Adrenal gland (tissue), 19 donors: ENCODE measurements at places on chromosomes 12 and 14. TPM values are rescaled to one million over a fixed set of nuclear protein-coding genes. Genes with fewer than 3 reads are reported as not detected.

NAA30 gene
- polyA plus RNA-seq: 16.0 TPM

KRT86 gene
- polyA plus RNA-seq: 0.61 TPM

RDH12 gene
- 1.0 TPM for polyA plus RNA-seq

LRRC10 gene
- polyA plus RNA-seq: not detected

KRT85 gene
- not detected for polyA plus RNA-seq

SERPINA12 gene
- polyA plus RNA-seq: not detected

PLBD1 gene
- polyA plus RNA-seq: 3.4 TPM

CLEC2B gene
- polyA plus RNA-seq: 11.2 TPM

NAP1L1 gene
- polyA plus RNA-seq: 341 TPM

KRT83 gene
- polyA plus RNA-seq: not detected

NGB gene
- 15.4 TPM for polyA plus RNA-seq

ANKS1B gene
- 4.4 TPM for polyA plus RNA-seq

PLEK2 gene
- polyA plus RNA-seq: 339 TPM

CLEC6A gene
- not detected for polyA plus RNA-seq

SPIC gene
- not detected for polyA plus RNA-seq

ETFBKMT gene
- polyA plus RNA-seq: 7.0 TPM

CPNE8 gene
- 8.7 TPM for polyA plus RNA-seq

CABP1 gene
- polyA plus RNA-seq: 2.9 TPM

SCFD1 gene
- 144 TPM for polyA plus RNA-seq

GYS2 gene
- 0.07 TPM for polyA plus RNA-seq

LLPH gene
- polyA plus RNA-seq: 15.2 TPM

TARBP2 gene
- polyA plus RNA-seq: 51.7 TPM

PAH gene
- 4.6 TPM for polyA plus RNA-seq

MYO1H gene
- 0.08 TPM for polyA plus RNA-seq

RAPGEF3 gene
- polyA plus RNA-seq: 43.8 TPM

CHGA gene
- polyA plus RNA-seq: 1,038 TPM

TAS2R13 gene
- not detected for polyA plus RNA-seq

PLA2G1B gene
- polyA plus RNA-seq: 18.7 TPM

GZMH gene
- 1.1 TPM for polyA plus RNA-seq

STON2 gene
- 0.62 TPM for polyA plus RNA-seq

GUCY2C gene
- not detected for polyA plus RNA-seq

RFLNA gene
- 0.38 TPM for polyA plus RNA-seq

ASCL1 gene
- polyA plus RNA-seq: 0.82 TPM

LGMN gene
- 93.4 TPM for polyA plus RNA-seq

RNFT2 gene
- 2.8 TPM for polyA plus RNA-seq

NRXN3 gene
- polyA plus RNA-seq: 8.5 TPM

APOF gene
- polyA plus RNA-seq: 0.24 TPM

GLIPR1L1 gene
- not detected for polyA plus RNA-seq

CLEC2A gene
- polyA plus RNA-seq: not detected

MAP3K9 gene
- polyA plus RNA-seq: 2.7 TPM

PITPNM2 gene
- polyA plus RNA-seq: 33.9 TPM
